ENCODE measurements at places on chromosomes 16 and 17. TPM values are rescaled to one million over a fixed set of nuclear protein-coding genes. Genes with fewer than 3 reads are reported as not detected.

Gene WNK4
- not detected for polyA plus RNA-seq

Gene TMEM92
- not detected for polyA plus RNA-seq

Gene TXNDC11
- polyA plus RNA-seq: 40.6 TPM

Gene FN3K
- polyA plus RNA-seq: not detected

Gene PTX4
- not detected for polyA plus RNA-seq

Gene ICAM2
- polyA plus RNA-seq: 186 TPM

Gene KRTAP1-1
- polyA plus RNA-seq: not detected

Gene IGF2BP1
- not detected for polyA plus RNA-seq

Gene ZNF18
- polyA plus RNA-seq: 4.0 TPM

Gene KRTAP9-4
- not detected for polyA plus RNA-seq

All from CD14-positive monocyte (primary cell).